HT-29 (cell line): ENCODE measurements at places on chromosomes 7 and 10.
A peak's percentile ranks its signal among the peaks of the same experiment; 100 is the strongest.

DNA sequence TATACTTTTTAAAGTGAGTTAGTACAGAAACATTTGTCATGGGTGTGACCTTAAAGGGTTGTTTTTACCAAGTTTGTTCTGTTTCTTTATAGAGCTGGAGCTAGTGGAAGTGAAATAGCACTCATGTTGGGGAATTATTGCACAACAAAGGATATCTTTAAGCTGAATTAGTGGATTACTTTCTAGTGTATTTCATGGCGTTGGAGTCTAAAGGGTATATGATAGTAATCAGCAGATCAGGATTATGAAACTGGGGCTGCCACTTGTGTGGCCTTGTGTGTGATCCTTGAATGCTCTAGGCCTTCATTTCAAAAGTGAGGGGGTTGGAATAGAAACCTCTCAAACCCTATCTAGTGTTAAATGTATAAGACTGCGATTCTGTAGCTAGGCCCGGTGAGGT lies 123.6 kb downstream of the LYZL1 start:
- no peak for DNase-seq

- no peak for DNase-seq
Measured at GRCh38 chr10:60286559-60286958, 103.1 kb downstream of the ANK3 start.

- peak; percentile 65 for DNase-seq
Measured at GRCh38 chr10:119724593-119725516, 995 bp upstream of the INPP5F start.

DNA sequence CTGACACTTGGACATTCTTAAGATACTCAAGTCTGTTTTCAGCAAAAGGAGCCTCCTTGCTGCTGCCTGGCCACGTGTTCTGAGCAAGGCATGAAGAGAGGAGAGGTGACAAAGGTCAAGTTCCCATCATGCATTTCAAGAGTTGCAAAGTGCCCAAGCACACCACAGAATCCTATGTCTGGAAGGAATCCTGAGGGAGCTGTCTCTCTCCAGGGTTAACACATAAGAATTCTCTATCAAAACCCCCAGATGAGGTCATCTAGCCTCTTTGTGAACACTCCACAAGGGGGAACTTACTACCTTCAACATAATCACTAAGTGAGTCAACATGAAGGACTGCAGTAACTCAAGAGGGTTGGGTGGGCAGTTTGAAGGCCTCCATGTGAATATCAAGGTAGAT lies 155.5 kb downstream of the RNF216 start:
- no peak for DNase-seq

DNA sequence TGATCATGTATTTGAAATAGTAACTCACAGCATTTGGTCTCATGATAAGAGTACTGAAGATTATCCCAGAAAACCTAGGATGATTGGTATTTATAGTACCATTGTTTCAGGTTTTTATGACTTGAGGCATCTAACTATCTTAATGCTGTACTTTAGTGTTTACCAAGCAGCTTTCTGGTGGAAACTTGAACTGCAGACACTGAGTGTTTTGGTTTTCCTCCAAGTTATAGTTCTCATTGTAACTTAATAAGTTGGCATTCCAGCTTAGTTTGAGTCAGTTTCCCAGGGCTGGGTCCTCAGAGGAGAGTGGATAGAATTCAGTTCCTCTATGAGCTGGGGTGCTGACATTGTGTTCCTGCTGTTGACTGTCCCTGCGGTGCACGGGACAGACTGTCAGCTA lies 50.4 kb downstream of the SEC23IP start:
- no peak for DNase-seq

GRCh38 chr7:101177644-101178043 lies 2.4 kb downstream of the NAT16 start:
- no peak for DNase-seq

DNA sequence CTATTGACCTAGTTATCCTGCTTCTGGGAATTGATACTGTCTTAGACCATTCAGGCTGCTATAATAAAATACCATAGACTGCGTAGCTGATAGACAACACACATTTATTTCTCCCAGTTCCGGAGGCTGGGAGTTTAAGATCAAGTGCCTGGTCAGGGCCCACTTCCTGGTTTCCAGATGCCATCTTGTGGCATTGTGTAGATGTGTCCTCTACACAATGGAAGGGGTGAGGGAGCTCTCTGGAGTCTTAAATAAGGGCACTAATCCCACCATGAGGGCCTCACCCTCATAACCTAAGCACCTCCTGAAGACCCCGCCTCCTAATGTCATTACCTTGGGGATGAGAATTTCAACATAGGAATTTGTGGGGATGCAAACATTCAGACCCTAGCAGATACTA lies 62.4 kb downstream of the SLC35B4 start:
- peak; percentile 37 for DNase-seq

- DNase-seq, result no peak
Measured at GRCh38 chr10:24851629-24852028, 100.8 kb downstream of the PRTFDC1 start.
